ENCODE measurements at places on chromosomes 3 and 15.

DNA sequence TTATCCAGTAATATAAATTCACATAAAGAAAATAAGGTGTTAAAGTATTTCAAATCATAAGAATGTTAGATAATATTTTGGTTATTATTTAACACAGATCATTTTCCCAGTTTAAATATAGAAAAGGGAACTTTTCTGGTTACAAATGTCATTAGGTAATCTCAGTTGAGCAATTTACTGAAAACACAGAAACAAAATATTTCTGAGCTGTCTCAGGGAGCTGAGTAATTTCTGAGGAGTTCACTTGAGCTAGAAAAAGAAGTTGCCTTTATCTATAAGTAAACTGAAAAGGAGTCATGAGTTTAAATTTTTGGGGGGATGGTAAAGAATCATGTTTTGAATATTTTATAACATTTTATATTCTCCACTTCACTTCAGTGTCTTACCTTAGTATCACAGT lies 855.4 kb upstream of the ARPP21 start:
- DNase-seq, result no peak

DNA sequence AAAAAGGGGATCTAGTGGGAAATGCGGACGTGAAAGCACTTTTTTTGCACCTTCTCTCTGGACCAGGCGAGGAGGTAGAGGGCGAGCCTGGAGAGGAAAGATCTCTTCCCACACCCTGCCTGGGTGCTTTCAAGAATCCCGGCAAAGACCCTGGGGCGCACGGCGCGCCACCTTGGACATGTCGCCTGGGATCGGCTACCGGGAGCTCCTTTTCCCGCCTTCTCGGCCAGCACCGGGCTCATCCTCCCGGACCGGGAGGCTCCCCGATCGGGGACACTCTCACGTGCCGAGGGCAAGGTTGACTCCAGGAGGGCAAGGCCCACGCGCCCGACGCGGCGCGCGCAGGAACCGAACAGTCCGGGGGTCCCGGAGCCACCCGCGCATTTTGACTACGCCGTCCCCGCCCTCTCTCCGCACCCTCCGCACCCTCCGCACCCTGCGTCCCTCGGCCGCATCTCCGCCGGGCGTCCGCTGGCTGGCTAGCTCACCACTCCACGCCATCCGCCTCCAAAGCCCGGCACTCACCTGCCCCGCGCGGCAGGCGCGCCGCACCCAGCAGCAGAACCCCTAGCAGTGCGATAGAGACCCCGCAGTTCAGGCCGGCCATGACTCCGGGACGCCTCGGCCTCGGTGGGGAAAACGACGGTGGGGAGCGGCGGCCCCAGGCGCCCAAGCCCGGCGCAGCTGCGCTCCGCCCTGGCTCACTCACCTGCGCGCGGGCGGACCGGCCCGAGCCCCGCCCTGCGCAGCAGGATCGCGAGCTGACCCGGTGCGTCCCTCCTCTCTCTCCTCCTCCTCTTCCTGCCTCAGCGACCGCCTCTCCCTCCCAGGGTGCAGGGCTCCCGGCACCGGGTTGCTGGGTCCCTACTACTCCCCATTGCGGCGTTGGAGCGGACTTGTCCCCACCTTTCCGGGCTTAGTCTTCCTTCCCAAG lies at the start of gene CDCP1:
CDCP1 (minus strand) TSS at position 698 of the 934 bp plus-strand sequence; CDS start at position 607, 91 bp downstream.
- no peak for DNase-seq

DNA sequence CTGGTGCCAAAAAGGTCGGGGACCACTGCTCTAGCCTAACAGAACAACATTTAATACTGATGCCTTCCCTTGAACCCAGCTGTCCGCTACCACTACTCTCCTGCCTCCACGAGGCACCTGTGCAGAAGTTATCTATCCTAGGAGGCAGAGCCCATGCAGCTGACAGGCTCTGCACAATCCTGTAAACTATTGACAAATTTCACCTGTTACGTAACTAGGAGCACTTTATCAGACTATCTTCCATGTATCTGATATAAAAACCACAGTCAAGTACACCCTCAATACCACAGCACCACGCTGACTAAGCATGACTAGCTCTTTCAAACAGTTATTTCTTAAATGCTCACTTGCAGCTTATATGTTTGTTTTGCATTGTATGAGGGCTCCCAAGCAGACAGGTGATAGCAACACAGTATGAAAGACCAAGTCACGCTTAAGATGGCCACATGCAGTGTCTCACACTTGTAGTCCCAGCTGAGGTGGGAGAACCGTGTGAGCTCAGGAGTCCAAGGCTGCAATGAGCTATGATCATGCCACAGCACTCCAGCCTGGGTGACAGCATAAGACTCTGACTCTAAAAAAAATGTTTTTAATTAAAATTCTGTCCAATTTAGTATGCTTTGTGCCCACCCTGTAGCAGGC lies 4.5 kb upstream of the IL17RC start:
- DNase-seq, result no peak

GRCh38 chr15:82103468-82103867 lies 57.6 kb upstream of the MEX3B start:
- DNase-seq, result no peak

DNA sequence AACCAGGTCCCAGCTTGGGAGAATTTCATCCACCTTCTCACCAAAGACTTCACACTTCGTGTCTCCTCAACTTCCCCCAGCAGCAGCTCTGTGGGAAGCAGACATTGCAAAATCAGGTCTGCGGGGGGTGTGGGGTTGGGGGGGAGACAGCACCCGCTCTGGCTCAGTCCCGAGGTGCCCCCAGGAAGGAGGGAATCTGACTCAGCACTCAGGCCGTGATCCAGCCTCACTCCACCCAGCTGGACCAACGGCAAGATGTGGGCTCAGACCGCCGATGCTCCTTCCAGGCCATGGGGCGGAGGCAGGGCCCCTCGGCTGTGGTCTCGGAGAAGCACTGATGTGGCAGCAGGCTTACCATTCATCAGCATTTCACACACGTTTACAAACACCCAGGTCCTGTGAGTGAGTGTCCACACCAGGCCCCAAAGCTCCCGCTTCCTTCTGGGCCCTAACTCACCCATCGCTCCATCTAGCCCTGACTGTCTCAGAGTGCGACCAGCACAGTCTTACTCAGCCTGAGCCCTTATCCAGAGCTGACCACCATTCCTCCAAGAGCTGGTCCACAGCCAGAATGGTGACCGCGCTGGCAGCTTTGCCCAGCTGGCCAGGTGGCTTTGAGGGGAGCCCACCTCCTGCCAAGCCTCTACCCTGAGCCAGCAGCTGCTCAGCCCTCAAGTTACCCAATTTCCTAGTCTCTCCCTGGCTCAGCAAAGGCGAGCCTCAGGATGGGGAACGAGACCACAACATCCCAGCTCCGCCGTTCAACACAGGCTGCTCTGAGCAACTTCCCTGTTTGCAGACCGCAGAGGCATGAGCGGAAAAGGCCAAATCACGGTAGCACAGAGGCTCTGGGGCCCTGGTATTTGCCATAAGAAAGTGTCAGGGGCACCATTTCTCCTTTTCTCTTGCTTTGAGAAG lies 3.3 kb downstream of the STAB1 start:
- DNase-seq, result no peak

GRCh38 chr3:39096775-39097174 lies 10.7 kb downstream of the GORASP1 start:
- DNase-seq, result no peak

GRCh38 chr15:80736560-80736959 lies 41.5 kb downstream of the ABHD17C start:
- peak; percentile 25 for DNase-seq

GRCh38 chr15:36156879-36157427 lies 422.5 kb upstream of the CDIN1 start:
- DNase-seq, result no peak

DNA sequence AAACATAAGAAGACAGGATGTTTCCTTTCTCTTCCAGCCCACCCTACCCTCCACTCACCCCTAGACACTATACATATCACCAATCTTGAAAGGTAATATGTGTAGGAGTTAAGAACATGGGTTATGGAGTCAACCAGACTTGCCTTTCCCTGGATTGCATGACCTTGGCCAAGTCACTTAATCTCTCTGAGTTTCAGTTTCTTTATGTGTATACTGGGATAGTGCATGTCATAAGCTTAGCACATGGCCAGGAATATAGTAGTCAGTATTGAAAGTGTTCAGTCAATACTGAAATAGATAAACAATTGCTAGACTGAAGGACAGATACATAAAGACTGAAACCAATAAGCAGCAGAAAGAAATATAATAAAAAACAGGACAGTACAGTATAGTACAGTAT lies 283.2 kb upstream of the STT3B start:
- no peak for DNase-seq

GRCh38 chr3:29577250-29577649 lies 296.4 kb downstream of the RBMS3 start:
- no peak for DNase-seq

DNA sequence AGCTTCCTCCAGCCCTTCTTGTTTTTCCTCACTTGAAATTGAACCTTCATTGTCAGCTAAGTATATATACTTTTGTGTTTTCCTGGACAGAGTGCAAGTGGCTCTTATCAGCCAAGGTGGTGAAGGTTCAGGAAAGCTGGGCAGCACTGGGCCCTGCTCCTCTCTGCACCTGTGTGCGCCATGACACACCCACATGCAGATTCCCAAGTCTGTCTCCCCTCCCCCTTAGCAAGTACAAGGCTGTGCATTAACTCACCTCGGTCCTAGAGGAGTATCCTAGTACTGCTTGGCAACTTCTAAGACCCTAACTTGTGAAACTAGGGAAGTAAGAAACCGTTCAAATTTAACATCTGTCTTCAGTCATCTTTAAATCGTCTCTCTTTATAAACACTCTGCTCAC lies 85.8 kb downstream of the SLC49A4 start:
- no peak for DNase-seq

- peak; percentile 50 for DNase-seq
These were observed 45.8 kb upstream of the FSIP1 start for GRCh38 chr15:39828374-39828931.

DNA sequence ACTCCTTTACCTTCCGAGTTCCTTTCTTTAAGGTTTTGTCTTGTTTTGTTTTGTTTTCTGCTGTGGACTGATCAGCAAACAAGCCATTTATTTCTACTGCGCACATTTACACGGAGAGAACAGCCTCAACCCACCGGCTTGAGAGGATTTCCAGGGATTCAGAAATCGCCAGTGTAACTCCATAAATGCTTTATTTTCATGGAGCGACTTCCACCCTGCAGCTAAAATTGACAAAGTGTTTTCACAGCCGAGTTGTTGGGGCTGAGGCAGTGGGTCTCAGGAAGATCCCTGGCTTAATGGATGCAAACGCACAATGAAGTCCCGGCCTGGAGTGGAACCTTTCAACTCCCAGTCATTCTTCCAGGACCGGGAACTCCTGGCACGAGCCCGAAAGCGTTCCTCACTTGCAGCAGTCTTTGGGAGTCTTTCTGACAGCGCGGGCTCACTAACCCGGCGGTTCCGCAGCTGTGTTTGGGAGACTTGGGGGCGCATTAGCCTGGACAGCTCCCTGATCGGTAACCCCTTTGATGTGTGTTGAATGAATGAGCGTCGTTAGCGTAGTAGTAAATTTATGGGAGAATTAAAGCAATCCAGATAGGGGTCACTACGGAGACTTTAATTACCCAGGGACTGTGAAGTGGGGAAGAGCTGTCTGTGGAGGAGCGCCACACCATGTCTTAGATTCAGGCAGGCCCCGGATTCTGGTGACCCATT lies 785 bp upstream of the MYRIP start:
- peak; percentile 57 for DNase-seq

GRCh38 chr3:72974956-72975355 lies 21.7 kb upstream of the PPP4R2 start:
- no peak for DNase-seq

DNA sequence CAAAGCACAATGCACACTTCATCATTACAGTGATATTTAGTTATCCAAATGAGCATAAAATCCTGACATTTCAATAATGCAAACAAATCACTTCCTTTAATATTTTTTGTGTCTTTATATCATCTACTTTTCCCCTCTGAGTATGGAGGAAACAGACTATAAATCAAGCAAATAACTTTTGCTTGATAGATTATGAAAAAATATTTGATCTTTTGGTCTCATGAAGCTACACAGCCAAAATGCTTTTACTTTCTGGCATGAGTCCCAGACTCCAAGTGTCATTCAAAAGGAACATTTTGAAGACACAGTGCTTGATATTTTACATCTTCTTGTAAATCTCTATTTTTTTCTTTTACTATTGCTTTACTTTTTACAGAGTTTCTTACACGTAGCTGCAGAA lies 215.3 kb upstream of the ROBO1 start:
- peak; percentile 52 for DNase-seq

- DNase-seq, result no peak
These were observed 643.1 kb upstream of the NAALADL2 start for GRCh38 chr3:174216019-174216418.

- no peak for DNase-seq
These were observed 127.8 kb downstream of the RBMS3 start for GRCh38 chr3:29408676-29409075.

- peak; percentile 60 for DNase-seq
These were observed 76.3 kb upstream of the ARHGEF3 start for GRCh38 chr3:56878074-56878473.

DNA sequence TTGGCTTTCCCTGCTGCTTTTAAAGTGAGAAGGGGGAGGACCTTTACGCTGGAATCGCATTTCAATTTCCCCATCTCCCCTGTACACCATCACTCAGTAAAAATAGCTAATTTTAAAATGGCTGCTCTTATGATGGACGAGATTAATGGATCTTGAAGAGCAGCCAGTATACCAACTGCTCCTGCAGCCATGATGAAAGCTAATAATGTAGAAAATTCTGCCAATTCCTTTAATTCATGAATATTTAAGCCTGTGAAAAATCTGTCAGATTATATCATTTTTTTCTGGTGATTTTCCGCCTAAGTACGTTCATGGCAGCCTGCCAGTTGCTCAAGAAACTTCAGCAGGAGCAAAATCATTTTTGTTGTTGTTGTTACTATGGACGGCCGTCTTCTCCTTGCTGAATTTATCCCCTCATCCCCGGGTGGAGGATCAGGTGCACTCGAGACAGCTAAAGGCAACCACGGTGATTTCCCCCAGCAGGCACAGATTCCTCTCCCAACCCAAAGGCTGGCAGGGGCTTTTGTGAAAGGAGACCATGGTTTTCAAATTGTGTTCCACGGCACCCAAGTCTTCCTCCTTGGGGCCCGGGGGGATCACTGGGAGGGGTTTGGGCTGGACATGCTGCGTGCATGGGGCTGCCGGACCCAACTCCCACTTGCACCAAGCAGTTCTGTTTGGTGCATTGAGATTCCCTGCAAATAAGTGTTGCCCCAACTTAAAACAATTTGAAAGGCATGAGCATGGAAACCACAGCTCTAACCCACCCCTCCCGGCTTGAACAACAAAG lies 289.6 kb downstream of the UACA start:
- DNase-seq, result no peak

Data from dermis microvascular lymphatic vessel endothelial cell (primary cell).